Esophagus squamous epithelium (tissue), 5 donors: ENCODE measurements at places on chromosomes 6 and 20.

DNA sequence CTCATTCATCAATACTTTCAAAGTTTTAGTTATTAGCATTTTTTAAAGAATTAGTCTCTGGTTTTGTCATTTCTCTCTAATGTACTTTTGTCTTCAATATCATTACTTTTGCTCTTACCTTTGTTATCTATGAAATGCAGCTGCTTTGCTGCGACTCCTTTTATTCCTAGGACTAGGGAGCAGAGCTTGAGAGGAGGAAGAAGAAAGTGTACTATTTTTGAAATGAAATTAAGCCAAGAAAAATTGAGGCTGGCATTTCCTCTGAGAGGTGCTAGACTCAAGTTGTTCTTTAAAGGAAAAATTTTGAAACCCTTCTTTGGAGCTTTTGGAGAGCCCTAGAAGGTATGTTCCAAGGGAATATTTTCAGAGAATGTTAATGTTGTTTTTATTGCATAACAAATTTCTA is 48.3 kb upstream of the MRAP2 start:
- DNase-seq: no peak

DNA sequence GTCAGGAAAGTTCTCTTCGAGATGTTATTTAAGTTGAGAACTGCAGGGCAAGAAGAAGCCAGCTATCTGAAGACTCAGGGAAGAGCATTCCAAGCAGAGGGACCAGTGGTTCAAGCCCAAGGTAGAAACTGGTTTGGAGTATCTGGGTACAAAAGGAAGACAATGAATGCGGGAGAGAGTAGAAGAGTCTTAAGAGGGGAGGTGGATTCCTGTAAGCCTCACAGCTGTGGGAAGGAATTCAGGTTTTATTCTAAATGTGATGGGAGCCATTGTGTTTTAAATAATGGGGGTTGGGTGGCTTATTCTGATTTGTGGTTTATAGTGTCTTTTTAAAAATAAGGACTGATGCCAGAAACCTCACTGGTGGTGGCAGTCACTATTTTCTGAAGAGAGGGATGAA is 37.6 kb upstream of the TENT5A start:
- DNase-seq: no peak

- DNase-seq: no peak
These were observed 37.6 kb downstream of the GPLD1 start for GRCh38 chr6:24451581-24452388.

GRCh38 chr6:38485488-38485887 is 154.2 kb downstream of the BTBD9 start:
- no peak for DNase-seq

DNA sequence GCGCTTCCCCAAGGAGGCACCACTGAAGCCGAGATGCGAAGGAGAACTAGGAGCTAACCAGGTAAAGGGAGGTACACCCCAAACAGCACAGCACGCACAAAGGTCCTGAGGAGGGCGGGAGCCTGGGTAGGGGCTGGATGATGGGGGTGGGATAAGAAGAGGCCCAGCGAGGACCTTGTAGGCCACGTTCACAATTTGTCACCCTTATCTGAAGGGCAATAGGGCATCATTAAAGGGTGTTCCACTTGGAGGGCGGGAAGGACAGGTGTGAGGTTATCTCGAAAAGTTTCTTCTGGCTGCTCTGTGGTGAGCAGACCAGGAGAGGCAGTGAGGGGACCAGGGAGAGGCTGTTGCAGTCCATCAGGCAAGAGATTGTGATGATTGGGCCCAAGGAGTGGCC is 25.6 kb downstream of the POFUT1 start:
- DNase-seq: no peak

- DNase-seq: no peak
These were observed 83.5 kb upstream of the SLC22A23 start for GRCh38 chr6:3540253-3540820.

DNA sequence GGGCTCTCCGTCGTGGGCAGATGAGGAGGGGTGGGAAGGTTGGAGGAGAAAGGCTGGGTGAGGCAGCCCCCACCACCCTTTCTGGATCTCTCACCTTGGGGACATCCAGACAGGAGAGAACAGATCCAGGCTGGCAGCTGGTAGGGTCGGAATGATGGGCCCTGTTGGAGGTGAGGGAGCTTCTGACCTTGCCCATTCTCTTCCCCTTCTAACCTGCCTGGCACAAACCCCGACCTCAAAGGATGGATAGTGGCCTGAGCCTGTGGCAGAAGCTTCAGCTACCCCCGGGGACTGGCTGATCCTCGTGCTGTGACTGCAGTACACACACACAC is 6.0 kb upstream of the NPBWR2 start:
- DNase-seq: no peak

DNA sequence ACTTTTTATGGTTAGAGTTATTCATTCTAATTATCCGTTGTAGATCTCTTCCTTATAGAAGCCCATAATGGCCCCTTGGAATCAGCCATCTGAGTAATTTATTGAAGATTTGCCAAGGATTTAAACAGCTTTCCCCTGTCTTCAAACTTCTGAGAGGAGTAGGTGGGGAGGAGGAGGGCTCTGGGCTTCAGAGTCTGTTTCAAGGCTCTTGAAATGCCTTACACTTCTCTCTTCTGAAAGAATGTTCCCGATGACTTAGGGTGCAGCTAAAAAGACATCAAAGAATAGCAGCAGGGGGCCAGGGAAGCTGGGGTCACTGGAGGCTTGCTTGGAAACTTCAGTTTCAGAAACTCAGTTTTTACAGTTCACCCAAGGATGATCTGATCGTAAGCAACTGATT is 165.3 kb downstream of the ZDHHC14 start:
- no peak for DNase-seq

DNA sequence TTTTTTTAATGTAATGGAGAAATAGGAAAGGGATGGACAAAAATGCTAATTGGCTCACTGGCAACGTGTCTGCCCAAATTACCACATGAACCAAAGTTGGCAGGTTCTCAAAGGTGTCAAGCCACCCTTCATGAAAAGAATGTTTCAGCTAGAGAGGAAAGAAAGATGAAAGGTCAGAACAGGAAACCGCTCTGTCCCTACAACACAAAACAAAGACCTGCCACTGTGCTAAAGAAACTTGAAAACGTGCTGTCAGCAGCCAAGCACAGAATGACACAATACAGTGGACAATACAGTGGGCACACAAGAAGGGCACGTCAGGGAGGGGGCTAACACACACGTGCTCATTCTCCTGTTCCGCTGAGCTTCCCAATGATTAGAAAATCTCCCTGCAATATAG is 4.9 kb downstream of the PREP start:
- no peak for DNase-seq

DNA sequence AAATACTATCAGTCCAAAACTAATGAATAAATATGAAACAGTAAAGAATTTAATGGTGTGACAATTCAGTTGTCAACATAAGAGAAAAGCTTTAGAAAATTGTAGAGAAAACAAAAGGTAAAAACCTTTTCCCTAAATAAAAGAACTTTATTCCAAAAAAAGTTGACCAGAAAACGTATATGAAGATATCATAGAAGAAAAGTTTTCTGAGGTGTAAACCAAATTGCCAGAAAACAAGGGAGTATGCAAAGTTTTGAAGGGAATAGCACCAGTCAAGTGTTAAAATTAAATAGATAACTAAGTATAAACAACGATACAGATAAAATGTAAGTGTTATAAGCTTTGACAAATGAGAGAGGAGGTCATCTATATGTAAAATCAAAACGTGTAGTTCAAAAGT is 104.9 kb downstream of the HIVEP1 start:
- no peak for DNase-seq

- DNase-seq: no peak
These were observed 13.9 kb downstream of the FOXO3 start for GRCh38 chr6:108574457-108575141.

DNA sequence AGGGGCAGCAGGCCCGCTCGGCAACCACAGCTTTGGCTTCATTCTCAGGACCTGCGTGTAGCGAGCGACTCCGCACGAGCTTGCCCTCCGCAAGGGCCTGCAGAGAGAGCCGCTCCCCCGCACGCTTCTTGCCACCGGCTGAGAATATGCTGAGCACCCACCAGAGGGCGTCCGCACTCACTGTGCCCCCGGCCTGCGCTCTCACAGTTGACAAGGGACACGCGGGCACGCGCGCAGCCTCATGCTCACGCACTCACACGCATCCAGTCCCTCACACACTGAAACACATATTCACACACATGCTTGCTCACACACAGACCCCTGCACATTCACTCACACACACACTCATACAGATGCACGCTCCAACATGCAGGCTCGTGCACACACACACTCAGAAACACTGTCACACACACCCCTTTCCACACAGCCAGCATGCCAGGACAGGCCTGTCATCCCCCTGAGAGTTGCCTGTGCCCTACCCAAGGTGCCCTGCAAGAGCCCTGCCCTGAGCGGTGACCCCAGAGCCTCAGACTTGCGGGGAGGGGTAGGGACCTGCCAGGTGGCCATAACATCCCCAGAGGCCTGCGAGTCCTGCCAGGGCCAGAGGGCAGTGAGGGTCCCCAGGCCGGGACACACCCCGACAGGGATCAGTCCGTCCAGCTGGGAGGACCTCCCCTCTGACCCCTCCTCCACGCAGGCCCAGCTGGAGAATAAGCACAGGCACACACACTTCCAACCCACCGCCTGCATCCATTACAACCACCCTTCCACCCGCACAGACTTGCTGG is 174.1 kb downstream of the BMP7 start:
- DNase-seq: no peak

GRCh38 chr6:56345376-56345995 is 98.1 kb upstream of the COL21A1 start:
- DNase-seq: no peak
